ENCODE measurements at places on chromosomes 6 and 20. TPM values are rescaled to one million over a fixed set of nuclear protein-coding genes. Genes with fewer than 3 reads are reported as not detected.
A peak's percentile ranks its signal among the peaks of the same experiment; 100 is the strongest.

DNA sequence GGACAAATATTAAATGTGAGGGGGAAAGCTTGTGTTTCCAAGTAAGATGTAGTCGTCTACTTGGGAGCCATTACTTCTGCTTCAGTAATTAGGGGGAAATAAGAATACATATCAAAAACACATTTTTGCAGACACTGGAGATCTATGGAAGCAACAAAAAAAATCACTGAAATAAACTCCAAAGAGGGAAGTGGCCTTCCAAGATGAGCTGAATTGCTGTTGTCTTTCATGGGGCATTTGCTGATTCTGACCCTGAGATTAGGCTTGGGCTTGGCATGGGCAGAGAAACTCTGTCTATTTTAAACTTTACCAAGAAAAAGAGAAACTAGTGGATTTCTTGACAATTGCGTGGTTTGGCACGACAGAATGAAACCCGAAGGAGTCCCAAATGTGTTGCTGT, 120.1 kb downstream of the MAP3K5 start:
- DNase-seq, result no peak

- DNase-seq, result no peak
Observed at GRCh38 chr6:157607317-157608109, 215.5 kb upstream of the SNX9 start.

DNA sequence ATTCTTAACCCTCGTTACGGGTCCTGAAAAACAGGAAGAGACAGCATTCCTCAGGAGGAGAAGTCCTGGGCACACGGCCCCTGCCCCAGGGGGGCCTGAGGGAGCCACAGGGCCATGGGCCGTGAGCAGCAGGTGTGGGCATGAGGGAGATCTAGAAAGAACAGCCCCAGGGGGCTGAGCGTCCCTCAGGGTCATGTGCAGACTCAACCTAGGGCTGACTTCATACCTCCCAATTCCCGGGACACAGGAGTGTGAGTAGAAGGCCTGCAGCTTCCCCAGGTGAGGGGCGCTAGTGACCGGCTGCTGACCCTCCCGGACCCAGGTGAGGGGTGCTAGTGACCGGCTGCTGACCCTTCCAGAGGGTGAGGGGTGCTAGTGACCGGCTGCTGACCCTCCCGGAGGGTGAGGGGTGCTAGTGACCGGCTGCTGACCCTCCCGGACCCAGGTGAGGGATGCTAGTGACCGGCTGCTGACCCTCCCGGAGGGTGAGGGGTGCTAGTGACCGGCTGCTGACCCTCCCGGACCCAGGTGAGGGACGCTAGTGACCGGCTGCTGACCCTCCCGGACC, 35.1 kb downstream of the FRMD1 start:
- DNase-seq, result no peak

DNA sequence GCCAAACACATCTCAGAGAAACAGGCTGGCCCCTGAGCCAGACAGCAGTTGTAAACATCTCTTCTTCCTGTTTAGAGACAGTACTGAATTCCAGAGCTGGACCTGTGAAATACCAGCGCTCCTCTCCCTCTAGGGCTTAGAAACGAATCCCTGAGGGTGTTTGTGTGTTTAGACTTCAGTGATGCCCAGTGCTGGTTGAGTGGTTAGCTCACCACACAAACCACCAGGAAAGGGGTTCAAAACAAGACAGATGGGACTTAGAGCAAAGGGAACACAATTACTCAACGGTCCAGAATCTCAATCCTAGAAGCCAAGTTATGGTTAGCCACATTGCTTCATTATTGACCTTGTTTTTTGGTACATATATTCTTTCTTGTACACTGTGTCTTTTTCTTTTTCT, 108.7 kb upstream of the TMEM170B start:
- peak; percentile 96 for DNase-seq

Gene CDC5L
- total RNA-seq, result 22.5 TPM

Gene OR12D2
- total RNA-seq, result not detected

Data from fibroblast of lung (primary cell).